ENCODE measurements at places on chromosomes 2 and 18.

- DNase-seq: no peak
Observed at GRCh38 chr18:40019797-40020392, 1935.1 kb upstream of the PIK3C3 start.

DNA sequence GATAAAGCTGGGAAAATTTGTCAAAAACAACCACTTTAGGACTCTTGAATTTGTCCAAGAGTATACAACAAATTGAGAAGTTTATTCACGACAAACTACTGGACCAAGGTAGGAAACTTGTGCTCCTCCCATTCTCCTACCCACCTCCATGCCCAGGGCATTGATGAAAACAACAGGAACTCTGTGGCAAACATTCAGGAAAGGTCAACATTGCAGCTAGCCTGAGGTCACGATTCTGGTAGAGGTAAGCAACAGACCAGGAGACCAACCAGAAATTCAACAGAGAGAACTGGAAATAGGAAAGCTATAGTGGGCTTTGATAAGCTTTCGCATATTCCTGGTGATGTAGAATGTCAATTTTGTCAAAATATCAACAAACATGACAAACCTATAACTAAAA is 209.1 kb upstream of the CTAGE1 start:
- DNase-seq: no peak

- DNase-seq: no peak
Observed at GRCh38 chr2:190500054-190500502, 34.4 kb downstream of the NEMP2 start.

GRCh38 chr2:223545830-223546229 is 56.3 kb downstream of the SCG2 start:
- no peak for DNase-seq

GRCh38 chr2:42675815-42676214 is 88.1 kb downstream of the OXER1 start:
- no peak for DNase-seq

- DNase-seq: no peak
Observed at GRCh38 chr2:84865181-84865783, 15.6 kb downstream of the TRABD2A start.

Measured in activated CD4-positive, alpha-beta T cell treated with anti-CD3 and anti-CD28 coated beads, Interleukin-2, amount 50 U/mL, for 1 hour (primary cell).